Trophoblast cell (in vitro differentiated cells and primary cell): ENCODE measurements at places on chromosomes 6 and 20.

DNA sequence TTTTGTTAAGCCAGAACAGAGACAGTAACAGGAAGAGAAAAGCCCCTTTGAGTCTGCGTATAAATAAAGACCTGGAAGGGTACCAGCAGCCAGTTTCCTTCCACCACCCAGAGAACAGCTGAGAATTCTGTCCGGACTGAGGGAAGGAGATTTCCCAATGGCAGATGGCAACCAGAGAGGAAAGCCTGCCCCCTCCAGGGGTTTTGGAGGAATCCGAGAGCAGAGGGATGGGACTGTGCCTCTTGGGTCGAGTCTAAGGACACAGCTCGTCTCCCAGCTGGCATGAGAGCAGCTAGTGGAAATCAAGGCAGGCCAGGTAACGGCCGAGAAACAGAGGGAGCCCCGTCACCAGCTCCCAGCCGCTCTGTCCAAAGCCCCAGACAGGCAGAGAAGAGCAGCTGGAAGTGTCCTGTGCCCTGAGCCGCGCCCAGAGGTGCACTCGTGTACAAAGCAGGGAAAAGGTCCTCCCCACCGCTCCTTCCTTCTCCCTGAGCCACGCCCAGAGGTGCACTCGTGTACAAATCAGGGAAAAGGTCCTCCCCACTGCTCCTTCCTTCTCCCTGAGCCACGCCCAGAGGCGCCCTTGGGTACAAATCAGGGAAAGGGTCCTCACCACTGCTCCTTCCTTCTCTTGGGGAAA, 134.0 kb upstream of the SNX9 start:
- peak; percentile 62 for DNase-seq

- peak; percentile 33 for DNase-seq
Observed at GRCh38 chr6:36428911-36429310, 13.7 kb downstream of the PXT1 start.

- no peak for DNase-seq
Observed at GRCh38 chr6:2940010-2940850, 31.1 kb downstream of the SERPINB6 start.

GRCh38 chr6:111121789-111122350, 34.6 kb downstream of the SLC16A10 start:
- DNase-seq: no peak

DNA sequence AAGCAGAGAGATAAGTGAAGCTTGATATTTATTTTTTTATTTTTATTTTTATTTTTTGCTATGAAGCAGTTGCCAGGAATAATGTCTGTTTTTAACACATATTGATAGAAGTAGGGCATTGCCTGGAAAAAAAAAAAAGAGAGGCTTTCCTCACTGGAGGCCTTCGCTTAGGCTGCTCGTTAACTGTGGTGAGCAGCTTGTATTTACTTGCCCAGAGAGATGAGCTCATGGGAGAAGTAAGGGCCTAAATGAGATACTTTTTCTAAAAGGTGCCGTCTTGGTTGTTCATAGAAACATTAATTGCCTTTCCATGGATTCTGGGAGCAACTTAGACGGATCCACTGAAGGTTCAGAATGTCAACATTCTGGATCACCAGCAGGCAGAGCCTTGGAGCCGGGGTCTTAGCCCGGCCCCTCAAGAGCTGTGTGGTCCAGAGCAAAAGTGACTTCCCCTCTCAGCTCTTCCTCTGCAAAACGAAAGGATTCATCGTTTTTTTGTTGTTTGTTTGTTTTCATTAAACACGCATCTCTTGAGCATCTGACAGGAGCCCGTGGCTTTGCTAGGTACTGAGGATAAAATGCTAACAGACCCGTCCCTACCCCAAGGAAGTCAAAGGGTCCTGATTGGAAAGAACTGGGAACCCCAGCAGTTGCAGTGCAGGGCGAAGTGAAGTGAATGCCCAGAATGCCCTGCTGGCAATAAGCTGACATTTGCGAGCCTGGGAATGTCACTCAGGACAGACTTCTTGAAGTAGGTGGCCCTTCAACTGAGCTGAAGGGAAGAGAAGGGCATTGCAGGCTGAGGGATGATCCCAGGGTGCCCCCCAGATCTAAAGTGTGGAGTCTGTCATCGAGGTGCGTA, 138.5 kb downstream of the ZDHHC14 start:
- DNase-seq: no peak
